ENCODE measurements at places on chromosomes 11 and 22. TPM values are rescaled to one million over a fixed set of nuclear protein-coding genes. Genes with fewer than 3 reads are reported as not detected.

Gene EXPH5
- 6.1 TPM for total RNA-seq

Gene PRG3
- total RNA-seq: not detected

Gene CASTOR1
- 2.5 TPM for total RNA-seq

Gene MSANTD4
- total RNA-seq: 6.8 TPM

DNA sequence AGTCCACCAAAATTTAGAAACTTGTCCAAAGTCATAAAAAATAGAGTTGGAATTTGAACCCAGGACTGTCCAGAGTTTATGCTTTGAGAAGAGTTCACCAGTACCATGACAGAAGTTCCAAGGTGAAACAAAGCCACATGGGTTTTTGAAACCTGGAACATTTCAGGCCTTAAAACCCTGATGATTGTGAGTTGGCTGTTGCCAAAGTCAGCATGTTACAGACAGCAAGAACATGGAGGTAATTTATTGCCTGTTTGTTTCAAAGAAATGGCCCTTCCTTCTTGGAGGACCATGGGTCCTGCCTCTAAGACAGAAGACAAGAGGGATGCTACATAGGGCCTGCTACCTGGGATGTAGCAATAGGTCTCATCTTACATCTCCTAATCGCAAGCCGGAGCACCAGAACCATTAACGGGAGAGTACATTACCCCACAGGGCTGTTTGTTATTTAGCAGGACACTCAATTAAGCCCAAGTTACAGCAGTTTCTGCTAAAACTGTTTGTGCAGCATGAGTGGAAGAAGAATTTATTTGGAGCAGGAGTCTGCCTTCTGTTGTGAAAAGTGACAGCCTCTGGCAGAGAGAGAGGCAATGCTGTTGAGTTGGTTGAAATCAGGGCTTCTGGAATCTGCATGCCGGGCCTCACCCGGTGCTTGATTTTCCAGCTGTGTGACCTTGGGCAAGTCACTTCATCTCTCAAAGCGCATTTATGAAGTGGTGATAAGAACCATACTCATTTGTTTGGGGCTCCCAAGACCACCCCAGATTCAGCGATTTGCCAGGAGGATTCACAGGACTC, 136.2 kb downstream of the LDLRAD3 start:
- no peaks in the 10 kb centered on the region for H3K27me3 ChIP-seq
- H3K4me1 ChIP-seq: no peaks in the 10 kb centered on the region
- no peak overlapping the region for H3K27ac ChIP-seq
- DNase-seq: no peak

DNA sequence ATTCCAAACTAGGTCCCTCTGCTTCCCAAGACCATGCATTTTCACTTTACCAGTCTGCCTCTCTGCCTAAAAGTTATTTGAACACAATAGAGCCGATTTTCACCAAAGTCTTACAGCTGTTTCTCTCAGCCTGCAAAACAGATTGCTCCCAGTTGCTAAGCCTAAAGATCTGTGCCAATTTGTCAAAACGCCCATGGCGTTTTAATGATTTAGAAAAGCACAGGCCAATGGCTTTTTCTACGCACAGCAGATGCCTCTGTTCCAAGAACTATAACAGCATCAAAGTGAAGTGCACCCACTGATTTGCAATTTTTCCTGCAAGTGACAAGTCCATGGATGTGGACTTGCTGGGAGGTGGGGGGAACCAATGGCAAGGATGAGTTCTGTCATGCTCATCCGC, 173.9 kb upstream of the SYN3 start:
- H3K4me3 ChIP-seq: no peak overlapping the region
- no peaks in the 10 kb centered on the region for H3K36me3 ChIP-seq
- no peak for DNase-seq
- no peak overlapping the region for H3K27ac ChIP-seq

DNA sequence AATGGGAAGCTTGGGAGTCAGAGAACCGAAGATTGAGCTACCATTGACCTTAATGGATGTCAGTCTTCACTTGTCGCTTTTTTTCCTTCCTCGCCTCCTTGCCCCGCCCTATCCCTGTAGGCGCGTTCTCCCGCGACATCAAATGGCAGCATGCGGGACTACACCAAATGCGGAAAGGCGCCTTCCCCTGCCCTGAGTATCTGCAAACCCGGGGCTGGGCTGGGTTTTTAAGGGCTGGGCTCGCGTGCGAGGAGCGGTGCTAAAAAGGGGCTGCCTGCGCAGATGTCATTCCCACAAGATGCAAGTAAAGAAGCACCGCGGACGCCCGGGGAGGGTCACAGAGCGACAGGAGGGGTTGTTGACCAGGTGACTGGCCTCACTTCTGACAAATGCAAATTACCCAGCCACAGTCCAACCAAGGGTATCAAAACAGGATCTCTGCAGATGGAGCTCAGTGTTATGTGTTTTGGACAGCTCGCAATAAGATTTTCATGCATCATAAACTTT, 4.7 kb upstream of the FAM111B start:
- H3K4me3 ChIP-seq: no peak overlapping the region
- no peak overlapping the region for H3K27ac ChIP-seq
- H3K27me3 ChIP-seq: no peaks in the 10 kb centered on the region

GRCh38 chr11:10438458-10438857, 16.6 kb upstream of the AMPD3 start:
- H3K4me3 ChIP-seq: no peak overlapping the region
- H3K27ac ChIP-seq: no peak overlapping the region
- no peaks in the 10 kb centered on the region for H3K27me3 ChIP-seq
- H3K4me1 ChIP-seq: no peaks in the 10 kb centered on the region
- no peaks in the 10 kb centered on the region for H3K36me3 ChIP-seq

DNA sequence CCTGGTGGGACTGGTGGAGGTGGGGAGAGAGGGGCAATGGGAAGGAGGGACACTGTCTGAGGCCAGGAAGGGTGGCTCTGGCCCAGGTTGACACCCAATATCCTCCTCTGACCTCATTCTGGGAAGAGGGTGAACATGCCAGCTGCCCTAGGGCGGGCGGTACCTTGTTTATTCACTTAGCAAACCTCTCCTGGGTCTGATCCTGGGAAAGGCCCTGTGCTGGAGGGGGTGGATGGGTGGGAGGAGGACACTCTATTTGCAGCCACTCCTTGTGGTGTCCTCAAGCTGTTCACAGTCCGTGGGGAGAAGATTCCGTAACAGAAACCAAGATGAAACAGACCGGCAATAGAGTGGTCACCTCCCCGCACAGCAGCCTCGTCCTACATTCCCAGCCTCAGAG, 49.7 kb upstream of the EIF3D start:
- H3K27me3 ChIP-seq: peaks cover 6% of the 10 kb centered on the region
- H3K4me3 ChIP-seq: no peak overlapping the region
- no peaks in the 10 kb centered on the region for H3K36me3 ChIP-seq
- no peak for DNase-seq

DNA sequence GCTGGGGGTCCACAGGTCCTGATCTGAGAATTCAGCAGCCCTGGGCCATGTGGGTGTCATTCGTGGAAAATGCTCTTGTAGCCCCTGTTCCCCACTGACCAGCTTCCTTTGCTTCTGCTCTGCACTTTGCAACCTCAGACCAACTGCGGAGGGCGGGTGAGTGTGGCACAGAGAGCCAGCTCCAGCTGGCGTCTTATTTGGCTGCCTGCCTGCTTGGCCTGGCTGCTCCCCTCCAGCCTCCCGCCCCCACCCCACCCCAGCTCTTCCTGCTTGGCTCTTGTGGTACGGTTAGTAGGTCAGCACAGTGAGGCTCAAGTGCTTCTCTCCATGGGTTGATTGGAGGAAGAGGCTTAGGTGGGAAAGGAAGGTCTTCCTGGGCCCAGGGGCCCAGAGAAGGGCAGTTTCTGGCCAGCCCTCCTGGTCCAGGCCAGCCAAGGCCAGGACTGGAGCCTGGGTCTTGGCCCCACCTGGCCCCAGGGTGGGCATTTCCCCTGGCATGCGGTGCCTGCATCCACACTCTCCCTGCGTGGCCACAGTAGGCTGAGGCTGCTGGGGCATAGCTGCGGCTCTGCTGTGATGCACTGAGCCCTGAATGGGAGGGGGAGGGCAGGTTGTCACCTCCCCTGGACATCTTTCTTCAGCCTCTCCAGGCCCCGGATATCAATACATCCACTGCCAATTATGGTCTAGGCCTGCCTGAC, 26.5 kb downstream of the MYO7A start:
- H3K27ac ChIP-seq: no peak overlapping the region
- peaks cover 7% of the 10 kb centered on the region for H3K36me3 ChIP-seq
- H3K27me3 ChIP-seq: no peaks in the 10 kb centered on the region
- no peak for DNase-seq
- no peak overlapping the region for H3K4me3 ChIP-seq

GRCh38 chr11:16474659-16475058, 118.3 kb upstream of the SOX6 start:
- no peaks in the 10 kb centered on the region for H3K27me3 ChIP-seq
- no peak overlapping the region for H3K4me3 ChIP-seq
- H3K27ac ChIP-seq: no peak overlapping the region
- no peaks in the 10 kb centered on the region for H3K4me1 ChIP-seq
- H3K36me3 ChIP-seq: peaks cover 3% of the 10 kb centered on the region

GRCh38 chr22:38132136-38132535, 21.7 kb upstream of the BAIAP2L2 start:
- H3K27me3 ChIP-seq: no peaks in the 10 kb centered on the region
- H3K4me1 ChIP-seq: no peaks in the 10 kb centered on the region
- DNase-seq: no peak
- no peak overlapping the region for H3K27ac ChIP-seq
- peaks cover 9% of the 10 kb centered on the region for H3K36me3 ChIP-seq

GRCh38 chr11:86014221-86014620, 54.7 kb downstream of the PICALM start:
- H3K36me3 ChIP-seq: peaks cover 51% of the 10 kb centered on the region
- no peaks in the 10 kb centered on the region for H3K27me3 ChIP-seq
- no peak overlapping the region for H3K27ac ChIP-seq
- no peak for DNase-seq

DNA sequence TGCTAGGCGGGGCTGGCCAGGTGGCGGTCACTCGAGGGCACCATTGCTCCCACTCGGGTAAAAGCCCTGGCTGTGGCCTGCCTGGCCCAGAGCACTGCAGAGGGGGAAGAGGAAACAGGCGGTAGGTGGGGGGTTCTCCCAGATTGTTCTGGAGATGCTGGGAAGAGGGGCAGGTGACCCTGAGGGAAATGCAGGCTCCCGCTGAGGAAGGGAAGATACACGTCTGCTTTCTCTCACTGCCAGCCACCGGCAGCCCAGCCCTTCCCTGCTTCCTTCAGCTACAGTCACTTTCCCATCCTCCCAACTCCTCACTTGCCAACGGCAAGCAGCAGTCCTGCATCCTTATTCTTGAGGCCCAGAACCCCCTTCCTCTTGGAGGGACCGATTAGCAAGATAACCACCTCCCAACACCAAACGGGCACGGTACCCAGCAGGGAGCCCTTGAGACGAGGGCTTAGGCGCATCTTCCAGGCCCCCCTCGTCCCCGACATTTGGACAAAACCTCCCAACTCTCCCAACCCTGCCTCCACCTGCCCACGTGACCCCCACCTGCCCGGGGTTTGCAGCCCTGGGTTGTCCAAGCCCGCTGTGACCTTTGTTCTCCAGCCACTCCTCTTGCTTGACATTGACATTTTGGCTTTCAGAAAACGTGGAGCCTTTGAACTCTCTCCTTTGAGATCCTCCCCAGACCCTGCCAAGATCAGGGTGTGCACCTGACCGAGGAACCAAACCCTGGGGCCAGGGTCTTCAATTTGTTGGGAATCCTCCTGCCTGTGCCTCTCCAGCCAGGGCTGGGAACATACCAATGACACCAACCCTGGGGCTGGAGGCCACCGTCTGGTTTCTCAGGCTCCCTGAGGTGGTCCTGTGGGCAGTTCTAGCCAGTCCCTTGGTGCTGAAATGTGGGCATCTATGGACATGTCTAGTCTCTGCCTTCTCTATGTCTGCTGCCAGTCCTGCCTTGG, 48.8 kb upstream of the TTLL12 start:
- no peaks in the 10 kb centered on the region for H3K36me3 ChIP-seq
- H3K4me3 ChIP-seq: no peak overlapping the region
- no peak for DNase-seq
- H3K27ac ChIP-seq: peak overlapping the region; percentile 94
